ENCODE measurements at places on chromosomes 6 and 20. TPM values are rescaled to one million over a fixed set of nuclear protein-coding genes. Genes with fewer than 3 reads are reported as not detected.

GRCh38 chr6:111462770-111463391, 20.1 kb downstream of the REV3L start:
- no peak for DNase-seq

- DNase-seq, result no peak
Measured at GRCh38 chr6:2961506-2961905, 9.9 kb downstream of the SERPINB6 start.

Gene TCEA2
- 36.9 TPM for polyA plus RNA-seq

GRCh38 chr6:27825025-27825793, 87.0 kb downstream of the OR2B2 start:
- DNase-seq, result no peak

Gene EPM2A
- 17.1 TPM for polyA plus RNA-seq

DNA sequence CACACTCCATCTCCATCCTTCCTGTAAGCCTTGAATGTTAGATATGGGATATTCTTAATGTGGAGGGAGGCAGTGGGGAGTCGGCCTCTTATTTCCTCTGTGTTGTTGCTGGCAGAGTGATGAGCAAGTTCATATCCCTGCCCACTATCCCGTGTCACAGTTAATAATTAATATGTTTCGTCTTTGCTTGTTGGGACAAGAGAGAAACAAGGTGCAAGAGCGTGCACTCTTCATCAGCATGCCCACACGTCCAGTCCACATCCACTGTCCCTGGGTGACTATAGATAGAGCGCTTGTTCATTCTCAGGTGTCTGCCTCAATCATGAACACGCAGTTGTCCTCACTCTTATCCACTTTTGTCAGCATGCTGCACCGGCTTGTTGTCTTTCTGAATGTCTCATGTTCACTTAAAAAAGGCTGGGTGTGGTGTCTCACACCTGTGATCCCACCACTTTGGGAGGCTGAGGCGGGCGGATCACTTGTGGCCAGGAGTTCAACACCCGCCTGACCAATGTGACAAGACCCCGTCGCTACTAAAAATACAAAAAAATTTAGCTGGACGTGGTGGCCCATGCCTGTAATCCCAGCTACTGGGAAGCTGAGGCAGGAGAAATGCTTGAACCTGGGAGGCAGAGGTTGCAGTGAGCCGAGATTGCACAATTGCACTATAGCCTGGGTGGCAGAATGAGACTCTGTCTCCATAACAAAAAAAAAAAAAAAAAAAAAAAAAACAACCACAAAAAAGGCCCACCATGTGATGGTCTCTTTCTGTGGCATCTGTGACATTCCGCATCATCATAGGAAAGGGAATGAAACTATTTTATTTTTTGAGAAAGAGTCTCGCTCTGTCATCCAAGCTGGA, 34.2 kb downstream of the PPP1R3G start:
- no peak for DNase-seq

DNA sequence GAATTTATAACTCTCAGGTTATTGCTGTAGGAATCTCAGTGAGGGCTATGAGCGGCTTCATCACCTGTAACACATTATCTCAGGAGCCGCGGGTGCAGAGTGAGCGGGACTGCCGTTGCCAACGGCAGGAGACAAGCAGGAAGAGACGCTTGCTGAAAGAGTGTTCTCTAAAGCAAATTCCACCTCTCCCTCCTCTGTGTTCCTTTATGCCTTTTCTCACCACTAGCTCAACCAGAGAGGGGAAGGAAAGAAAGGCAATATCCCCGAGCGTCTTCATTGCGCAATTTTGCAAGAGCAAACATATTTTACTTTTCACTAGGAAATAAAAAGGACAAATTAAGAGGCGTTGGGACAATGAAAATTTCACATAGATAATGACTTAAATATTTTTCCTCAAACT, 185.2 kb upstream of the EXOC2 start:
- DNase-seq, result no peak

Gene TTK
- polyA plus RNA-seq, result not detected

DNA sequence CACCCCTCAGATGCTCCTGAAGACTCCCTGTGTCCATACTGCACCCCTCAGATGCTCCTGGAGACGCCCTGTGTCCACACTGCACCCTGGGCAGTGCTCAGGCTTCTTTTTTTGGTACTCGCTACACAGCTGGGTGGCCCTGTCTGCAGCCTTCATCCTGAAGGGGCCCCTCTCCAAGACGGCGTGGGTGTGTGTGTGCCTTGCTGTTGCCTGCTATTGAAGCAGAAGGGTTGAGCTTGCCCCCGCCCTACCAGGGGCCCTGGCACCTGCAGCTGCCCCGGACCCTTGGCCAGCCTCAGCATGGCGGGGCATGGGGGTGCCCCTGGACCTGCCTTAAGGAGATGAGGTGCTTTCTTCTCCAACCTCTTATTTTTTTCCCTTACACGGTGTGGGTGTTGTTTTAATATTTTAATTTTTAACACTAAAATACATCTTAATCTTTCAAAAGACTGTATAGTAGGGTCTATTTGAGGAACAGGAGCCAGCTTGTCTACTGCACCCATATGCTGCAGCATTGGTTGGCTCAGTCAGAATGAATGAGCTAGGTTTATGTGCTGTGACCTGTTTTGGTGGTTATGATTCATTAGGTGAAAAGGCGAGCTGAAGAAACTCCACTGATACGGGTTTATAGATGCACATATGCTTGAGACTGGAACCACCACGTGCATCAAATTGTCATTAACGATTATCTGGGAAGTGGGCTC, 135.9 kb downstream of the AGPAT4 start:
- no peak for DNase-seq

DNA sequence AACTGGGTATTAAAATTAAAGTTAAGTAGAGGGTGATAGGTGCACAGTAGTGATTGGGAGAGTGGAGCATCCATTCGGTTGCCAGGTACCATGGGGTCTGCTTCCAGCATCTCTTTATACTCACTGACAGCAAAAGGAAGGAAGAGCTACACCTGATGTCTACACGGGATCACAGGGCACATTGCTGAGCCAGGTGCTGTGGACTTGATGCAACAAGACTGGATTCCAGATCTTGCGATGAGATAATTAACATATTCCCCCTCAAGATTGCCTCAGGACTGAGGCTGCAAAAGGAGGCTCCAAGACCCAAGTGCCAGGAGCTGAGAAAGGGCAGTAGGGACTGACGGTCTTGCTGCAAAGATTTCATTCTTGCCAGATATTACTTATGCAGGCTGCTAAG, 72.6 kb downstream of the PXDC1 start:
- no peak for DNase-seq

Gene GOPC
- polyA plus RNA-seq, result 13.9 TPM

Gene PHF1
- 53.4 TPM for polyA plus RNA-seq

- no peak for DNase-seq
Measured at GRCh38 chr6:15526212-15526701, 136.6 kb downstream of the DTNBP1 start.

- peak; percentile 83 for DNase-seq
Measured at GRCh38 chr6:41531591-41532582, 14.3 kb upstream of the FOXP4 start.

Gene CPNE5
- 90.1 TPM for polyA plus RNA-seq

DNA sequence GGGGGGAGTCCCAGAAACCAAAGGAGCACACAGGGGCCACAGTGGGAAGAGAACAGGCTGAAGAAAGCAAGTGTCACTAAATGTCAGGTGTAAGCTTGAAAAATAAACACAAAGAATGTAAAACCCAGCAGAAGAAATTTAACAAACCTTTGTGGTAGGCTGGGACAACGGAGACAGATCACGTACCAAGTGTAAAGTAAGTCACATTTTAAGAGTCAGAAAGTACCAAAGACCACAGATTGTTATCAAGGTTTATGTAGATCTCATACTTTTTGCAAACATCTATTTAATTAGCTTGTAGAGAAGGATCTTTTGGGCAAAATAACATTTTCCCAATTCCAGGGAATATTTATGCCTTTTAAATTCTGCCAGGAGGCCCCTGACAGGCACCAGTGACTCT, 1.6 kb downstream of the CLIC5 start:
- DNase-seq, result no peak

Gene RING1
- 8.6 TPM for polyA plus RNA-seq

GRCh38 chr6:108322728-108323127, 27.9 kb downstream of the AFG1L start:
- no peak for DNase-seq

DNA sequence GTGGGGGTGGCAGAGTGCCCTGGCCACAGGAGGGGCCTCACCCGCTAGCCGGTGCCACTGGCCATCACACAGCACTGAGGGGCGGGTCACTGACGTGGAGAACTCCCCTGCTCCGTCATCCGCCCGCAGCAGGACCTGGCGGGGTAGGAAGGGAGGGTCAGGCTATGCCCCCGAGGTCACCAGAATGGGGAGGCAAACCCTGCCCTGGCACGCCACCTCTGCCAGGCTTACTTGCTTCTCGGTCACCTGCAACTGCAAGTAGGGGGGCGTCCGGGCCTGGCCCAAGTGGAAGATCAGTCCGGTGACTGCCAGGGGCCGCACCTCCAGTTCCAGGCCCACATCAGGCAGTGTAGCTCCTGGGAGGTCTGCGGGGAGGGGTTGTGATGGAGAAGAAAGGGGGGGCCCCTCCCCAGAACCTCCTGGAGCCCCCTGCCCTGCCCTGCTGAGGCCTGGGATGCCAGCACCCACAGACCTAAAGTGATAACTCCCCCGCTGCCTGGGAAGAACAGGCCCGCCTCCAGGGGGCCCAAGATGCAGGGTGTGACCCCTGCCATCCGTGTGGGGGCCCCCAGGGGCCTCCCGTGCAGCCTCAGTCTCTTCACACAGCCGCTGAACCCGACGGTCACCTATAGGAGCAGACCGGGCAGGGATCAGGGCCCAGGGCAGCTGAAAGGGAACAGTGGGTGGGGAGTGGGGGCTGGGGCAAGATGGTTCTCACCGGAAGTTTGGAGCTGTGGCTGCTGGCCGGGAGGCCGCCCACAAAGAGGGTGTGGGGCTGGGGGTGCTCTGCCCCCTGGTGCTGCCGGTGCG, 7.4 kb downstream of the ADRM1 start:
- no peak for DNase-seq

DNA sequence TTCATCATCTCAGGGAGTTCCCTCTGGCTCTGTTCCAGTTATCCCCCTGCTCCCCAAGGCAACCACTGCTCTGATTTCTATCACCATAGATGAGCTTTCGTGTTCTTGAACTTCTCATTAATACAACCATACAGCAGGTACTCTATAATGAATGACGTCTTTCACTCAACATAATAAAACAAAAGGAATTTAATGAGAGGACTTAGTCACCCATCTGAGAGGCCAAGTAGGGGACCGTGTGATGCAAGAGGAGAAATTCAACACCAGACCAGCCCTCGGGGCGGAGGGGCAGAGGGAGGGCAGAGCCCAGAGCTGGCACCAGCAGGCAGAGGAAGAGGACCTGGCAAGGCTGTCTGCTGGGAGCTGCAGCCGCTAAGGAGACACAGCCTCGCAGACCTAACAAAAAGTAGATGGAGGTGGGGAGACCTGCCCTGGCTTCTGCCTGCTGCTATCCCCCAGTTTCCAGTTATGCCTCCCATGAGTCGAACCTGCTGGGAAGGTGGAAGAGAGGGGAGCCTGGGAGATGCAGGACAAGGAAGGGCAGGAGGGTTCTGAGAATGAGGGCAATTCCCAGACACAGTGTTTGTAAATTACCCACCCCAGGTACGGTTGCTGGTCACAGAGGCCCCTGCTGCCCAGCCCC, 13.8 kb downstream of the CCN5 start:
- DNase-seq, result no peak

GRCh38 chr20:7695051-7695495, 245.2 kb downstream of the HAO1 start:
- DNase-seq, result no peak

DNA sequence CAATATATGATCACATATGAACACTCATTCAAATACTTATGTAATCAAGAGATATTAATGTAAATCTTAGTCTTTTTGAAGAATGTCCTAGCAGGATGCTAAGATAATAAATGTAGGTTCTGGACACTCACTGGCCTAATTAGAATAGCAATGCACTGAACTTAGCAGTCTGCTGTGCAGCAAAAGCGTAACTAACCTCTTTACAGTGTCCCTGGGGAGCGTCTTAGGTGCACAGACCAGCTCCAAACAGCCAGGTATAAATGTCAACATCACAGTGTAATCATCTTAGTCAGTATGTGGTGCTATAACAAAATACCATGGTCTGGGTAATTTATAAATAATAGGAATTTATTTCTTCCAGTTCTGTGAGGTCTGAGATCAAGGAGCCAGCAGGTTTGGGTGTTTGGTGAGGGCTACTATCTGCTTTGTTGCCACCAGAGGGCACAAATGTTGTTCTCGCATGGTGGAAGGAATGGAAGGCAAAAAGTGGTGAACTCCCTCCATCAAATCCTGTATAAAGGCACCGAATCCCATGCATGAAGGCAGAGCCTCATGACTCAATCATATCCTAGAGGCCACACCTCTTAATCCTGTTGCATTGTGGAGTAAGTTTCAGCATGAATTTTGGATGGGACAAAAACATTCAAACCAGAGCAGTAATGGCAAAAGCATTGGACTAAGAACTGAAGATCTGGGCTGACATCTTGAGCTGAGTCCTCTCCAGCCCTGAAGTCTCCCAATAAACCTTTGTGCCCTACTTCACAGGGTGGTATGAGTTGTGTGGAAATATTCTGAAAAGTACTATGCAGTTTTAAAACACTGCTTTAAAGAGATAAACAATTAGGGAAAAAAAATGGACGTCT, 41.8 kb upstream of the FOXO3 start:
- no peak for DNase-seq

DNA sequence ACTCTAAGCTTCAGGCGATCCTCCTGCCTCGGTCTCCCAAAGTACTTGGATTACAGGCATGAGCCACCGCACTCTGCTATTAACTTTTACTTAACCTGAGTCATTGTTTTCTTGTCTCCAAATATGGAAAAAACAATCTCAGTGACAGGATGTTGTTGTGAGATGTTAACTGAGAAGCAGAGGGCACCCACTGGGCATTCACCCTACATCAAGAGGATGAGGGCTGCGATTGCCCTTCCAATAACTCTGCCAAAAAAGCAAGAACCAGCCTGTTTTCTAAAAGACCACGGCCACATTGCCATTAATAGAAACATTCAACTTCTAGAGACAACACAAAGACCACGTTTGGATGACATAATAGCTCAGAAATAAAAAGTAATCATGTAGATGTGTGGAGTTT, 107.6 kb upstream of the SGK1 start:
- DNase-seq, result no peak

DNA sequence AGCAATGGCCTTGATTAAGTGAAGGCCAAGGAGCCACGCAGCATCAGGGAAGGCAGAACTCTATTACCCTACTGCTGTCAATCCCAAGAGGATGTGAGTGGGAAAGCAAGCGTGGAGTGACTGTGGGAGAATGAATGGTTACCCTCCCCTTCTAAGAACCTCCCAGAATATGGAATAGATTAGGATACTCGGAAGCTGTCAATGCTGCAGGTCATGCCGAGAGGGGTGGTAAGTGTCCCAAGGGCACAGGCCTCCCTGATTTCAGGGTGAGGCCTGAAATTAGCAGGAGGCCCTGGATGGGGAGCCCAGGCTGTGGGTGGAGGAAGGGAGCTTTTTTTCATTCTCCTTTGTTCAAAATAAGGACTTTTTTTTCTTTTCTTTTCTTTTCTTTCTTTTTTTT, 179.9 kb upstream of the JAG1 start:
- DNase-seq, result no peak

Gene RSPO3
- polyA plus RNA-seq, result not detected

Data from naive B cell (primary cell).